ENCODE measurements at places on chromosomes 1 and 21. TPM values are rescaled to one million over a fixed set of nuclear protein-coding genes. Genes with fewer than 3 reads are reported as not detected.

DNA sequence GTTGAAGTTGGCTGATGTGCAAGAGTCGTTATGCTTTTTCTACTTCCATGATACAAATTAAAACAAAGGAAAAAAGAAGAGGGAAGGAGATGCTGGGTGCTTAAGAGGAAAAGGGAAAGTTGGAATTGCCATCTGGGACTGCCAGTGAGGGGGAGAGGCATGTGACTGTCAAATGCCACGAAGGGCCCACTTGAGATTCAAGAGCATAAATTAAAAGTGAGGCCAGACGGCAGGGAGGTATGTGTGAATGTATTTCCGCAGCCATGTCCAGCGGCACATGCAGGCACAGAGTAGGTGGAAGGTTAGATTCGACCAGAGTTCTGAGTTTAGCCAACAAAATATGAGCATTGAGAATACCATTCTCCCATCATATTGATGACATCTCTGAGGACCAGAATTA lies 32.0 kb downstream of the NFASC start:
- H3K27ac ChIP-seq, result no peak overlapping the region
- no peak overlapping the region for H3K4me3 ChIP-seq
- H3K36me3 ChIP-seq, result no peaks in the 10 kb centered on the region
- DNase-seq, result no peak

- no peak for DNase-seq
- no peak overlapping the region for H3K4me3 ChIP-seq
- H3K4me1 ChIP-seq, result no peaks in the 10 kb centered on the region
- no peak overlapping the region for H3K27ac ChIP-seq
These were observed 11.7 kb downstream of the FLG start for GRCh38 chr1:152313319-152313801.

DNA sequence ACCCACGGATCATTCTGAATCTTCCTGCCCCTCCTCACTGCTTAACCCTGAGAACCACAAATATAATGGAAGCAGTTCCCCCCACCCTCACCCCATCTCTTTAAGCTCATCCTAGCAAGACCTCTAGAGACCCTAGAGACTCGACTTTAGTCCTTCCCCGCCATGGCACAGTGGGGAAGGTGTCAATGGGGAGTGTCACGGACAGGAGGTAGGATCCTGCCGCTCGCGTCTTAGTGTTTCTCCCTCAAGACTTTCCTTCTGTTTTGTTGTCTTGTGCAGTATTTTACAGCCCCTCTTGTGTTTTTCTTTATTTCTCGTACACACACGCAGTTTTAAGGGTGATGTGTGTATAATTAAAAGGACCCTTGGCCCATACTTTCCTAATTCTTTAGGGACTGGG lies 677 bp upstream of the PMF1 start:
- H3K4me3 ChIP-seq, result no peak overlapping the region
- peaks cover 7% of the 10 kb centered on the region for H3K36me3 ChIP-seq
- H3K27me3 ChIP-seq, result no peaks in the 10 kb centered on the region
- DNase-seq, result no peak

- H3K27me3 ChIP-seq, result no peaks in the 10 kb centered on the region
- no peaks in the 10 kb centered on the region for H3K4me1 ChIP-seq
- no peak overlapping the region for H3K27ac ChIP-seq
- no peak for DNase-seq
These were observed 59.0 kb downstream of the RUSC1 start for GRCh38 chr1:155379631-155380090.

- no peaks in the 10 kb centered on the region for H3K4me1 ChIP-seq
- H3K27ac ChIP-seq, result peak overlapping the region; percentile 39
- peaks cover 3% of the 10 kb centered on the region for H3K36me3 ChIP-seq
- no peak overlapping the region for H3K4me3 ChIP-seq
- no peak for DNase-seq
These were observed 126.2 kb upstream of the L1TD1 start for GRCh38 chr1:62068416-62068843.

DNA sequence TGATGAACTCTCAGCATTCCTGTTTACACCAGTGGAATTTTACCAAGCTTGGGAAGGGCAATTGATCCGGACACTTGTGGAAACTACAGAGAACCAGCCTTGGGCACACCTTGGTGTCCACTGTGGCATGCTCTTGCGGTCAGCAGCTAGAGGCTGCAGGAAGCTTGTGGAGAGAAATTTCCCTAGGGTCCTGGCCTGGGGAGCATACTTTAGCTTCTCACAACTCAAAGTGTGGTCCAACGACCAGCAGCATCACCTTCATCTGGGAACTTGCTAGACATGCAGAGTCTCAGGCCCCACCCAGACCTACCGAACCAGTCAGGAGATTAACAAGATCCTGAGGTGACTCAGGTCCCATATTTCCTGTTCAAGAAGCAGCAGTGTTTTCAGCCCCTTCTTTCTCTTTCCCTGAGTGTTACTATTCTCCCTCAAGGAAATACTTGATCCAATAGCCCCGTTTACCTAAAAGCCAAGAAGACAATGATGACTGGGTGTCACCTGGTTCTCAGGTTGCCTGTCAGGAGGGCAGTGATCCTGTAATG lies 55.7 kb upstream of the KCNE2 start:
- no peak for DNase-seq
- no peaks in the 10 kb centered on the region for H3K27me3 ChIP-seq
- no peaks in the 10 kb centered on the region for H3K4me1 ChIP-seq
- H3K36me3 ChIP-seq, result no peaks in the 10 kb centered on the region
- H3K4me3 ChIP-seq, result no peak overlapping the region

GRCh38 chr1:244159646-244160045 lies 108.6 kb downstream of the ZBTB18 start:
- H3K4me3 ChIP-seq, result no peak overlapping the region
- no peaks in the 10 kb centered on the region for H3K27me3 ChIP-seq
- no peak for DNase-seq
- no peak overlapping the region for H3K27ac ChIP-seq

DNA sequence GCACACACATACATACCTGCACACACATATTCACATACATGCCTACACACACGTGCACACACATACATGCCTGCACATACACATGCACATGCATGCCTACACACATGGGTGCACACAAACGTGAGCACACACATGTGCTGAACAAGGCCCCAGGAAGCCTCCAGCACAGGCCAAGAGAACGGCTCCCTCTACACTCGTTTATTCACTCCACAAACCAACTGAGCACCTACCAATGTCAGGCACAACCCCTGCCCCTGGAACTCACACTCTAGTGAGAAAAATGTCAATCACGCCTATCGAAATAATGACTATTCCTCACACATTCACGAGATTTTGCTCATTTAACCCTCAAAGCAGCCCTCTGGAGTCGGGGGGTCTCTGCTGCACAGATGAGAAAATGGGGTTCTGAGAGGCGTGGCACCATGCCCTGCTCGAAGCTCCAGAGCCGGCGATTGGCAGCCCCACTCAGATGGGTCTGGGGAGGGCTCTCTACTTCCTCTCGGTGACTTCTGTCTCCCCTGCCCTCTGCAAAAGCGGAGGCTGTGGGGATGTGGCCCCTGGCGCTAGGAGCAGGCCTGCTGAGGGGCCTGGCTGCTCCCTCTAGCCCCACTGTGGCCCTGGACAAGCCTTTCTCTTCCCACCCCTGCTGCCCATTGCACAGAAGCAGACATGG lies 90.2 kb upstream of the RUNX3 start:
- DNase-seq, result no peak
- no peaks in the 10 kb centered on the region for H3K36me3 ChIP-seq
- no peak overlapping the region for H3K27ac ChIP-seq
- no peak overlapping the region for H3K4me3 ChIP-seq
- H3K4me1 ChIP-seq, result no peaks in the 10 kb centered on the region

DNA sequence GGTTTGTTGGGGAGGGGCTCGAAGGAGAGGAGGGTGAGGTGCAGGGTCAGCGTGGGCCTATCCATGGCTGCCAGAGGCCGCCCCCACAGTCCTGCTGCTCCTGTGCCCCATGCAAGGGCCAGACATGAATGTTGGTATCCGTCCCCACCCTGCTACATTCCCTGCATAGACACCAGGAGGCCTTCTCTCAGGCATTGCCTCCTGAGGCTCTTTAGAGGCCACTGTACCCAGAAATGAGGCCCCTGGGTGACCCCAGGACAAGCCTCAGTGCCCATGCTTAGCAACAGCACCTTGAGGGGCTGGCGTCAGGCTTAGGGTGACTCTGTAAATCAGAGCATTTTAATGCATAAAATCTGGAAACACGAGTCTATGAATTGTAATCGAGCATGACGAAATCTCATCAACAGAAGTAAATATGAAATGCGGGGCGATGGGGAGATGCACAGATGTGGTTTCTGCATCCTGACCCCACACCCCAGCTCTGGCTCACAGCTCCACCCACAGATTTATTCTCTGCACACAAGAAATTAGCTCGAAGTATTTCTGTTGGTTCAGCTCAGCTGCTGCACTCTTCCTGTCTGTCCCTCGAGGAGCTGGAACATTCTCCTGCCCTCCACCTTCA lies 124.0 kb upstream of the CSF3R start:
- H3K27ac ChIP-seq, result no peak overlapping the region
- no peaks in the 10 kb centered on the region for H3K36me3 ChIP-seq
- no peaks in the 10 kb centered on the region for H3K27me3 ChIP-seq
- DNase-seq, result no peak
- no peaks in the 10 kb centered on the region for H3K4me1 ChIP-seq

PHLDA3 gene
- polyA plus RNA-seq, result 5.7 TPM

PGLYRP4 gene
- 0.33 TPM for polyA plus RNA-seq

CDK18 gene
- polyA plus RNA-seq, result 38.5 TPM

RIPPLY3 gene
- polyA plus RNA-seq, result 0.07 TPM

Data from small intestine (tissue), 16 donors.